ENCODE measurements at places on chromosomes 1 and 21.
A peak's percentile ranks its signal among the peaks of the same experiment; 100 is the strongest.

DNA sequence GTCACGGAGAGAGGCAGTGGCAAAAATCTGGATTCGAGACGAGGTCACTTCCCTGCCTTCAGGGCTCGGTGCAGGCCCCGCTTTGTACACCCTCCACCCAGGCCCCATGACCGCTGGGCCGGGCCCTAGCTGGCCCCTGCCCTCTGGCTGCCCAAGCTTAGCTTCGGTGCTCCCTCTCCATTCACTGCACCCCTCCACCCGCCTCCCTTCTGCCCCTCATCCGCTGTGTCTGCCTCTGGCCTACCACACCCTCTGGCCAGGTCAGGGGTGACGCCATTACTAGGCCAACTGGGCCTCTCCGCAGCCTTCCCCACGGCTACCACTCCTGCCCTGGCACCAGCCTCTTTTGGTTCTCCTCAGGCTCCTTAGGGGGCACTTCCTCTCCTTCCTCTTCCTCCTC lies 528 bp upstream of the CD164L2 start:
- H3K27ac ChIP-seq = no peak overlapping the region
- no peak overlapping the region for H3K4me3 ChIP-seq
- no peak for DNase-seq
- H3K36me3 ChIP-seq = no peaks in the 10 kb centered on the region
- H3K27me3 ChIP-seq = no peaks in the 10 kb centered on the region
- no peaks in the 10 kb centered on the region for H3K4me1 ChIP-seq

DNA sequence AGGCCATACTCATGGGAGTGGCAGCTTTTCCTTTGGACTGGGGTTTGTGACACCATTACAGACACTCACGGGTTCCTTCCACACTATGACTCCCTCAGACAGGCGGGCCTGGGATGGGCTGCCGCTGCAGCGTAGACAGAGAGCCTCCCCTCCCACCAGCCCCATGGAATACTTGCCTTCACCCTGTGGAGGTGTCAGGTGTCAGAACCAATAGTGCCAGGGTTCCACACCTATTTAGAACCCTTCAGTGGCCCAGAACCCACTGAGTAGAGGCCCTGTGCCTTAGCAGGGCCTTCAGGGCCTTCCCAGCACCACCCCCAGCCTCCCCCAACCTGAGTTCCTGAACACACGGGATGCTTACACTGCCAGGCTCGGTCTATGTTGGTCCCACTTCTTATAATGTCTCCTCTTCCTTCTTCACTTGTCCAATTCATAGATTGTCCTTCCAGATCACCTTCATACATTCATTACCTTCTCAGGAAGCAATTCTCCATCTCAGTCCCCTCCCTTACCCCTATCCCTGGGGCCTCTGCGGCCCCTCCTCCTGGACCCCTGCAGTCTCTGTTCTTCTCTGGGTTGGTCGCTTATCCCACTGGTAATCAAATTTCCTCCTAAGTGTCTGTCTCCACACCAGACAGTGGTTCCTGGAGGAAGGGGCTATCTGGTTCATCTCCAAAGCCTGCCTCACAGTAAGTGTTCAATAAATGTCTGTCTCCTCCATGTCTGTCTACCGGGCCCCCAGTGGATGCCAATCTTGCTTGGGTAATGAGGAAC lies 1.4 kb upstream of the RHBG start:
- H3K36me3 ChIP-seq = no peaks in the 10 kb centered on the region
- no peaks in the 10 kb centered on the region for H3K27me3 ChIP-seq
- no peak for DNase-seq

- no peak overlapping the region for H3K27ac ChIP-seq
- no peaks in the 10 kb centered on the region for H3K36me3 ChIP-seq
- no peak for DNase-seq
- H3K4me3 ChIP-seq = no peak overlapping the region
- peaks cover 7% of the 10 kb centered on the region for H3K4me1 ChIP-seq
Measured at GRCh38 chr1:8293118-8293517, 24.8 kb upstream of the SLC45A1 start.

DNA sequence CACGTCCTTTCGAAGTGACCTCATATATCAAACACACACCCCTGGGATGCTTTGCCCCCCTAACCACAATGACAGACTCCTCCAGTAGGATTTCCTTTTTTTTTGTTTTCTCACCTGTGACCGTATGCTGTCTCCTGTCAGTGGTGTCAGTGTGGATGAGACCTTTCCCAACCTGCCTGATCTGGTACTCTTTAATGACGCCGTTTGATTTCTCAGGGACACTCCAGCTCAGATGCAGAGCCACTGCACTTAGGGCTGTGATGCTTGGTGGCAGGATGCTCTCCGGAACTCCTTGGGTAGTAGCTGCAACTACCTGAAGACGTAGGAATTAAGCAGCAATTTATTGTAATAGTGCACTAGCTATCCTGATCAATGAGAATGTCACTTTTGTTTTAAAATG lies 212.6 kb downstream of the KCTD3 start:
- no peak for DNase-seq
- H3K27me3 ChIP-seq = no peaks in the 10 kb centered on the region
- H3K4me3 ChIP-seq = no peak overlapping the region
- H3K36me3 ChIP-seq = no peaks in the 10 kb centered on the region
- H3K27ac ChIP-seq = no peak overlapping the region
- no peaks in the 10 kb centered on the region for H3K4me1 ChIP-seq

- no peak overlapping the region for H3K27ac ChIP-seq
- H3K4me1 ChIP-seq = no peaks in the 10 kb centered on the region
- DNase-seq = no peak
Measured at GRCh38 chr1:210496063-210496462, 167.4 kb downstream of the HHAT start.

DNA sequence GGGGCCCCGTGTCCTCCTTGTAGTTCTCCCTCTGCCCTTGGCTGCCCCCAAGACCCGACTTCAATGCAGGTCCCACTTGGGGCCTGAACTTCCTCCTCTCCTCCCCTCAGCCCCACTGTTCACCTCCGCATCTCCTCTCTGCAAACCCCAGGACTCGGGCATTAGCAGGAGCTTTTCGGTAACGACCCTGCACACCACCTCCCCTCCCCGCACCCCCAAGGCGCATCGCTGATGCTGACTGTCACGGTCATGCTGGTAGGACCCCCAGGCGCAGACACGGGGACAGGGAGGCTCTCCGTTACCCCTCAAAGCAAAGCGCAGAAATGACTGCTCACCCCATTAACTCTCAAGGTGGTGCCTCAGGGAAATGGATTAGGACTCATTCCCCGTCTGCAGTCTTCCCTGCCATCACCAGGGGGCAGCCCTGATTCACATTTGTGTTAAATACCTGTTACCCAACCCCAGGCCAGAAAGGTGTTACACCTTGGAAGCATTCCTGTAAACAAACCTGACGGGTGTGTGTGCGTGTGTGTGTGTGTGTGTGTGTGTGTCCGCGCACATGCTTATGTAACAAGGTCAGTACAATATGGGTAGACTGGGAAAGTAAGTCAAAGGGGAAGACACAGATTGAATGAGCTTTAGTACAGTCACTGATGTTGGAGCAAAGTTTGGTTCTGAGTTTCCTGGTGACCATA lies 6.4 kb upstream of the GUCA2B start:
- H3K4me1 ChIP-seq = no peaks in the 10 kb centered on the region
- H3K27ac ChIP-seq = no peak overlapping the region
- peak; percentile 74 for DNase-seq
- H3K4me3 ChIP-seq = no peak overlapping the region

- DNase-seq = no peak
- no peaks in the 10 kb centered on the region for H3K36me3 ChIP-seq
- no peaks in the 10 kb centered on the region for H3K27me3 ChIP-seq
- no peak overlapping the region for H3K4me3 ChIP-seq
- H3K4me1 ChIP-seq = peaks cover 4% of the 10 kb centered on the region
Measured at GRCh38 chr1:119781434-119782210, 12.9 kb upstream of the HMGCS2 start.

DNA sequence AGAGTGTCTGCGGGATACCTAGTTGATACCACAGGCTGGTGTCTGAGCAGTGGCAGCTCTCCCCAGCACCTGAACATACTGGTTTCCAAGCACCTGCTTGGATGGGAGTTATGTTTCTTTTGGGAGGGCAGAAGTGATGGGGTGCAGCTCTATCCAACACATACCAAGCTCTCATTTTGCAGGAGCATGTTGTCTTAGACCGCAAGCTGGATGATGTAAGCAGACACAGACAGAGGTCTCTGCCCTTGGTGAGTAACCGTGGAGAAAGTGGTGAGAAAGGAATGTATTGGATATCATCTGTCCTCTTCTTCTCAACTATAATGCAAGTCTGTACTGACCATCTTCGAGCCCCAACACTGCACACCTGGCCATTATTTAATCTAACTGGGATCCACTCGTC lies 37.4 kb downstream of the ZNF496 start:
- no peaks in the 10 kb centered on the region for H3K27me3 ChIP-seq
- H3K4me3 ChIP-seq = no peak overlapping the region
- no peaks in the 10 kb centered on the region for H3K4me1 ChIP-seq
- DNase-seq = no peak
- no peak overlapping the region for H3K27ac ChIP-seq

DNA sequence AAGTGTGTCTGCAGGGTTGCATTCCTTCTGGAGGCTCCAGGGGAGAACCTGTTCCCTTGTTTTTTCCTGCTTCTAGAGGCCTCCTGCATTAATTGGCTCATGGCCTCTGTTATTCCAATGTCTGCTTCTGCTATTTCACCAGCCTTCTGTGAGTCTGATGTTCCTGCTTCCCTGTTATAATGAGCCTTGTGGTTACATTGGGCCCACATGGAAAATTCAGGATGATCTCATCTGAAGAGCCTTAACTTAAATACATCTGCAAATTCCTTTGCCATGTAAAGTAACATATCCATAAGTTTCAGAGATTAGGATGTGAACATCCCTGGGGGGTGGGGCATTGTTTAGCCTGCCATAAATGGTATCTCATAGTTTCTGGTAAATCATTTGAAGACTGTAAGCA lies 181.1 kb downstream of the RWDD3 start:
- no peaks in the 10 kb centered on the region for H3K27me3 ChIP-seq
- no peak overlapping the region for H3K4me3 ChIP-seq
- H3K27ac ChIP-seq = no peak overlapping the region

DNA sequence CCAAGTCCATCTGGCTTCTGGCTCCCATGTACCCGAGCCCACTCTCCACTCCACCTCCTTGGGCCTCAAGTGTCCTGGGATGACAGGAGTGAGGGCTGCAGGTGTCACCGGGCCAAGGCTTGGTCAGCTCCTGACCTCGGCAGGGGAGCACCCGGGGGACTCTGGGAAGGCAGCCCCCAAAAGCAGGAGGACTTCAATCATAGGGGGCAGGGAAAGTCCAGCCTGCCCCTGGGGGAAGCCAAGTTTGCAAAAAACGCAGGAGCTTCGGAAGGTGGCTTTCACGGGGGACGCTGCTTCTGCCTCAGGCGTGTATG lies 56.8 kb downstream of the KCNAB2 start:
- no peak overlapping the region for H3K27ac ChIP-seq
- peaks cover 15% of the 10 kb centered on the region for H3K4me1 ChIP-seq
- no peaks in the 10 kb centered on the region for H3K36me3 ChIP-seq
- no peak overlapping the region for H3K4me3 ChIP-seq
- no peak for DNase-seq
- no peaks in the 10 kb centered on the region for H3K27me3 ChIP-seq

Data from ovary (tissue), 10 donors.